ENCODE measurements at places on chromosomes 6 and 20. TPM values are rescaled to one million over a fixed set of nuclear protein-coding genes. Genes with fewer than 3 reads are reported as not detected.

PLAGL2 gene
- 89.6 TPM for total RNA-seq

- DNase-seq, result no peak
These were observed 63.4 kb upstream of the CEP85L start for GRCh38 chr6:118714756-118715155.

BEND3 gene
- total RNA-seq, result 8.3 TPM

DNA sequence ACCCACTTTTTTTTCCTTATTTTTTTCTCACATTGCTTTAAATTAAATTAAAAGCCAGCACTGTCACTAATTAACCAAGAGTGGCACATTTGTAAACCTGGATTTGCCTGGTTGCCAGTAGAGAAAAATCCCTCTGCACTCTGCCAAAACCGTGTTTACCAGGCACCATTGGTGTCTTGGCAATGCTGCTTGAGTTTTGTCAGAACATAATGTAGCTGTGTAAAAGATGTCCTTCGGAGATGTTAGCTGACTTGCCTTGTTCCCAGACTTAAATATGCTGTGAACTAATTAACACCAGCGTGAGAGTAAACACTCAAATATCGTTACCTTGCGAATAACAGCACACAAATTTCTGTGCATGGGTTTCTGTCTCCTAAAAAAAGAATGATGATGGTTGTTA, 694.9 kb upstream of the ID4 start:
- DNase-seq, result no peak

Data from Caco-2 (cell line).